ENCODE measurements at places on chromosomes 1 and 21. TPM values are rescaled to one million over a fixed set of nuclear protein-coding genes. Genes with fewer than 3 reads are reported as not detected.

- DNase-seq, result no peak
These were observed 677.4 kb downstream of the NCAM2 start for GRCh38 chr21:21675601-21676000.

DNA sequence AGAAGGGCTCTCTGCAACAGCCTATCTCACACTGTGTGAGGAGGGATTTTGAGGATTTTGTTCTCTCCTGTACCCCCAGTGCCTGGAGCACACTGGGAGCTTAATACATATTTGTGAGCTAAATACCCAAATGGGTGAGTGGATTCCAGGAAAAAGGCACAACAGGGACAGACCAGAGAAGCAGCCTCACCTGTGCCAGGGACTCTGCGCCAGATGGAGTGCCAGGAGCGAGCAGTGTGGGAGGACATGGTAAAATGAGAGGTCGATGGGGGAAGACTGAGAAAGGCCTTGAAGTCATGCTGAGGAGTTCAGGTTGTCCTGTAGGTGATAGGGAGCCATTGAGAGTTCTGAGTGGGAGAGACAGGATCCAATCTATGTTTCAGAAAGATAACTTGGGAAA is 11.0 kb upstream of the KCNA2 start:
- no peak for DNase-seq

SV2A gene
- not detected for polyA plus RNA-seq

DNA sequence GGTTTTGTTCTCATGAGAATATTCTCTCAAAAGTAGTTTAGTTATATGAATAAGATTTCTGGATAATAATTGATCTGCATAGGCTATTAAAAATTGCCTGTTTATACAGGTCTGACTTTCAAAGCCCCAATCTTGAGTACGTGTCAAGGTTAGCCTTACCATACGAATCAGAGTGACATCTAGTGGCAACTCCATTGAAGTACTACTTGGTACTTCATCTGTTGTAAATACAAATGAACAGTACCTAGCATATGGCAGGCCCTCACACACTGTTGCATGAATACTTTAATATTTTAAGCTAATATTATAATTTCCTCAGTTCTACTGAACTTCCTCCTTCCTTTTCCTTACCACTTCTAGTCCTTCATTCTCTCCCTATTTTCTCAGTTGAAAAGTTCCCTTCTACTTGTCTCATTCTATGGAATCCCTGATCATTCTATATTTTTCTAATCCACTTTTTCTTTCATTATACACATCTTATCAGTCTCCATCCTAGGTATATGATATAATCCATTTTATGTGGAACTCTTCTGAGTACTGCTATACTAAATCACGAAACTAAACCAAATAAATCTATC is 101.2 kb downstream of the AKT3 start:
- DNase-seq, result peak; percentile 35

- no peak for DNase-seq
These were observed 15.4 kb downstream of the MOV10 start for GRCh38 chr1:112689842-112690237.

- DNase-seq, result no peak
These were observed 2.2 kb upstream of the FHAD1 start for GRCh38 chr1:15244813-15245212.

DNA sequence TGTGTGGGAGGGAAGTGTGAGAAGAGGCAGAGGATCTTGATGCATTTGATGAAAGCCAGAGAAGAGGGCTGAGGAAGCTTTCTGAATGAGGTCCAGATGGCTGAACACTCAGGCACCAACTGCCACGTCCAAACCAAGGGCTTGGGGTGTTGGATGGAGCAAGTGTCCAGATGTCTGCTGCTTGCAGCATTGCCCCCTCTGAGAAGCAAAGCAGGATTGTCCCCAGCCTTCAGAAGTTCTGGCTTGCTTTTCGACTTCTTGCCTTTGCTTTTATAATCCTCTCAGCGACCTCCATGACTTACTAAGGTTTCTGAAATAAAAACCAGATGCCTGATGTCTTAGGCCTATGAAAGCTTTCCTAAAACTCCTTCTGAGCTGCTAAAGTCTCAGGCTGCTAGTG is 182.5 kb downstream of the HUNK start:
- no peak for DNase-seq

Data from naive B cell (primary cell).